ENCODE measurements at places on chromosomes 3 and 15.

GRCh38 chr3:176167272-176167671, 1030.0 kb downstream of the TBL1XR1 start:
- DNase-seq = no peak
- no peak overlapping the region for H3K27ac ChIP-seq
- no peaks in the 10 kb centered on the region for H3K36me3 ChIP-seq
- H3K4me3 ChIP-seq = no peak overlapping the region
- no peaks in the 10 kb centered on the region for H3K4me1 ChIP-seq

- H3K4me1 ChIP-seq = peaks cover 24% of the 10 kb centered on the region
- H3K27ac ChIP-seq = no peak overlapping the region
- peaks cover 13% of the 10 kb centered on the region for H3K36me3 ChIP-seq
- no peak overlapping the region for H3K4me3 ChIP-seq
Observed at GRCh38 chr3:194673761-194674160, 1.8 kb upstream of the LSG1 start.

- peak; percentile 80 for DNase-seq
- H3K27me3 ChIP-seq = no peaks in the 10 kb centered on the region
- no peak overlapping the region for H3K27ac ChIP-seq
- no peak overlapping the region for H3K4me3 ChIP-seq
- H3K36me3 ChIP-seq = no peaks in the 10 kb centered on the region
Observed at GRCh38 chr3:72657666-72658065, 190.6 kb downstream of the SHQ1 start.

DNA sequence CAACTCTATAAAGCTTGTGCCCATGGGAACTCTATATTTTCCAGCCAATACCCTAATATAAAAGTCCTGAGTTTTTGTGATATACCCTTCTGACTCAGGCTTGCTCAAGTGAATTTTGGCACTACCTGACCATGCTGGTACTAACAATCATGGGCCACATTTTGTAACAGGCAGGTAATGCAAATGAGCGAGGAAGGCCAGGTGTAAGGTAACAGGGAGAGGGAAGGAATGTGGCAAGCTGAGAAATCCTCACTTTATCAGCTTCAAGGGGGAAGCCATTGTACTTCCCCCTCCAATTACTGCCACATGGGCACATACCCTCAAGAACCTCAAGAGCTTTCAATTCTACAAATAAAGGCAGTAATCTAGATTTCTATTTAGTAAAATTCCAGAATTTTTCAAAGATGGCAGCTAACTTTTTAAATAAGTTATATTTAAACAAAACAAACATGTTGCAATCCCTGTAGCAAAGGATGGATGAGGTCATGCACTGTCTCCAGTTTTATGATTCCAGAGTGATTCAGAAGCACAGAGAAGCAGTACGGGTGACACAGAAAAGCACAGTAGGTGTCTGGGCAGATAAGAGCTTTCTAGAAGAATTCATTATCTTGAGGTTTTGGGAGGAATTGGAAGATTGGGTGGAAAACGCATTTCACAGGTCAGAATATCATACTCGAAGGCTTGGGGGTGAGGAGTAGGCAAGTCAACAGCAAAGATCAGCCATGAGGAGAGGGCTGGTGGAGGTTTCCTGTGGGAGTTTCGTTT, 87.6 kb downstream of the FOXP1 start:
- H3K4me1 ChIP-seq = no peaks in the 10 kb centered on the region
- no peak for DNase-seq
- H3K4me3 ChIP-seq = no peak overlapping the region
- H3K27me3 ChIP-seq = no peaks in the 10 kb centered on the region

GRCh38 chr3:126361211-126361610, 4.0 kb upstream of the KLF15 start:
- no peaks in the 10 kb centered on the region for H3K36me3 ChIP-seq
- H3K27me3 ChIP-seq = no peaks in the 10 kb centered on the region
- DNase-seq = no peak

DNA sequence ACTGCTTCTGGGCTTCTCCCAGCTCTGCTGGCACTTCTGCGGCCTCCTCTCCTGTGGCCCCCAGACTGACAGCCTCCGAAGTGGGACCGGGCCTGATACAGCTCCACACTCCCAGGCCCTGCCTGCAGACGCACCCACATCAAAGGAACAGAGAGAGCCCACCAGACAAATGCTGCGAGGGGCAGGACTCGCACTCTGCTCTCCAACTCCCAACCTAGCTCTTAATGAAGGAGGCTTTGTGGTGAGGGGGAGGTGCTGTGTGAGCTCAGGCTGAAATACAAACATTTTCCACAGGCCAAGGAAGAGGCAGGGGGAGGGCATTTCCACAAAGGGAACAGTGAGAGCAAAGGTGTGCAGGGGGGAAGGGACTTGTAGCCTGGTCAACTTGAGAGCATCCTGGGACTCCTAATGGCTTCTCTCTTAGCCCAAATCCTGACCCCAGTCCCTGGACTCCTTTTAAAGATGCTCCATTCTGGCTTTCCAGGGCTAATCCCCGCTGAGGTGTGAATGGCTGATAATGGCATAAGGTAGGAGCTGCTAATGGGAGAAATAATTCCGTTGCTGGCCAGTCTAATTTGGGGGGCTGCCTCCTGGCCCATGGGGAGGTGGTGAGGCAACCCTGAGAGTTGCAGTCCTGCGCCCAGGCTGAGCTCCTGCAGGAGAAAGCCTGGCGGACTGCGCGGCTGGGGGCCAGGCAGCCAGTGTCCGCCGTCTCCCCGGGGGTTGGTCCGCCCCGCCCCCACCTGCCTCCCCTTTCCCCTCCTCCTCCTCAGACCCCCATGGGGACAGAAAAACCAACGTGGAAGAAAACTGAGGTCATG, 9.6 kb downstream of the LINGO1 start:
- H3K27me3 ChIP-seq = no peaks in the 10 kb centered on the region
- DNase-seq = no peak
- H3K27ac ChIP-seq = no peak overlapping the region
- no peaks in the 10 kb centered on the region for H3K4me1 ChIP-seq

- DNase-seq = no peak
- H3K4me3 ChIP-seq = no peak overlapping the region
- H3K36me3 ChIP-seq = no peaks in the 10 kb centered on the region
- H3K27me3 ChIP-seq = no peaks in the 10 kb centered on the region
- no peak overlapping the region for H3K27ac ChIP-seq
Observed at GRCh38 chr3:100216713-100217112, 44.1 kb upstream of the TBC1D23 start.

GRCh38 chr3:152399374-152399773, 130.6 kb downstream of the MBNL1 start:
- H3K27me3 ChIP-seq = no peaks in the 10 kb centered on the region
- no peak for DNase-seq
- peaks cover 32% of the 10 kb centered on the region for H3K36me3 ChIP-seq
- no peaks in the 10 kb centered on the region for H3K4me1 ChIP-seq

- H3K4me1 ChIP-seq = no peaks in the 10 kb centered on the region
- no peak for DNase-seq
- no peak overlapping the region for H3K27ac ChIP-seq
Observed at GRCh38 chr15:35705884-35706585, 160.1 kb upstream of the DPH6 start.

DNA sequence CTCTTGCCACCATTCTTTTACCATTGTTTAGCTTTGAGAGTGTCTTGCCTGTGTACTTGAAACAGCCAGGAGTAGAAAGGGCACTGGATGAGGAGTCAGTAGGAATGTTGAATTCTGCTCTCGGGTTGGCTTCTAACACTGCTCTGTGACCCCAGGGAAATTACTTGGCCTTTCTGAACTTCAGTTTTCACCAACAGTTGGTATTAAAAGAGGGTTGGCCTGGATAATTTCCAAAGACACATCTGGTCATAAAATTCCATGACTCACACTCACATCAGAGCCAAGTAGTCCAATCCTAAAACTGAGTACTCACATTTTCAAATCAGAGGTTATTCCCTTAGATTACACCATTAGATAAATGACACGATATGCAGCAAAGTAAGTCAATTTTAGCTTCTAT, 141.6 kb downstream of the ECT2 start:
- no peak overlapping the region for H3K27ac ChIP-seq
- no peak overlapping the region for H3K4me3 ChIP-seq

- DNase-seq = no peak
- no peak overlapping the region for H3K27ac ChIP-seq
- H3K4me1 ChIP-seq = no peaks in the 10 kb centered on the region
- H3K4me3 ChIP-seq = no peak overlapping the region
- no peaks in the 10 kb centered on the region for H3K36me3 ChIP-seq
Observed at GRCh38 chr3:147507638-147508286, 98.6 kb downstream of the ZIC1 start.

DNA sequence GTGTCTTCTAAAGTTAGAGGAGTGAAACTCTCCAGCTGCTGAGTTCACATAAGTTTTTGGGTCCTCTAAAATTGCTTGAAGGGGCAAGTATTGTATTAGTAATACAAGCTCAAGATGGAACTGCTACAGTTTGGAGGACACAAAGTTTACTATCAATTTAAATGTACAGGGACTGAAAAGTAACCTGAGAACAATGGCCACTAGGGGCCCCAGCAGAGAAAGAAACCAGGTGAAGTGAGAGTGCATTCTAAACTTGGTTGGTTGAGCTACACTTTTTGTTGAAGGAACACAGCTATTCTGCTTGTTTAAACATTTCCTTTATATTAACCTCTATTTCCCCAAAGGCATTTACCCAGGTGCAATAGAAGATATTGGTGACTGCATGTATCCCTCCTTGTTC, 755.5 kb downstream of the GBE1 start:
- no peaks in the 10 kb centered on the region for H3K27me3 ChIP-seq
- no peak for DNase-seq
- no peaks in the 10 kb centered on the region for H3K36me3 ChIP-seq
- H3K4me3 ChIP-seq = no peak overlapping the region

DNA sequence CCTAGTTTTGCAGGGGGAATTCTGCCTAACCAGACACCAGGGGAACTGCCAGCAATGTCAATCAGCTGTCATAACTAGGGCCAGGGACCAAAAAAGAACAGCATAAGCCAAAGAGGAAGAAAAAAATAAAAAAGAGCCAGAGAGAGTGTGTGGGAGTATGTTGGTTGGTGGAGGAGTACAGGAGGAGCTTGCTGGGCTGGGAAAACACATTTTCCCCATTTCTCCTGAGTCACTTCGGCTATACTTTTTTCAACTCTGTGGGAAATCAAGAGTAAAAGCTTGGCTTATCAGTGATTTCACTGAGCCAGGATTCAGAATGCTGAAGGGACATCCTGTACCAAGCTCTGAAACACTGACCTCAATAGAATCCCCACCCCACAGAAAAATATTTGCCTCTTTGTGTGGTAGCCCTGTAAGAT, 144.7 kb upstream of the DPH6 start:
- no peaks in the 10 kb centered on the region for H3K4me1 ChIP-seq
- no peak for DNase-seq
- no peaks in the 10 kb centered on the region for H3K27me3 ChIP-seq
- H3K36me3 ChIP-seq = no peaks in the 10 kb centered on the region
- H3K4me3 ChIP-seq = no peak overlapping the region

DNA sequence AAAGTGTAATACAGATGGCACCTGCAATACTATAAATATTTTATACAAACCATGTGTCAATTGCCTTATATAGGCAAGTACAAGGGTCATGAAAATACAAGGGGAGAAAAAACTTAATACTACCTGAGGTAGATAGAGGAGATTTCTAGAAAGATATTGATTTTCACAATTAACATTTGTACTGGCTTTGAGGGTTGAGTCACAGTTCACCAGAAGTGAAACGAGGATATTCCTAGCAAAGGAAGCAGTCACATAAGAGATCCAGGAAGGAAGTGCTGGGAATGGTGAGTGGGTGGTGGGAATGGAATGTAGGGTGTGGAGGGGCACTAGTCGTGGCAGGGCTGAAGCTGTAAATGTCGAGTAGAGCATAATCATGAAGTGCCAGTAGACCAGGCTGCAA, 108.7 kb downstream of the P2RY1 start:
- no peaks in the 10 kb centered on the region for H3K27me3 ChIP-seq
- no peak overlapping the region for H3K27ac ChIP-seq
- H3K36me3 ChIP-seq = no peaks in the 10 kb centered on the region
- H3K4me1 ChIP-seq = no peaks in the 10 kb centered on the region
- no peak overlapping the region for H3K4me3 ChIP-seq

DNA sequence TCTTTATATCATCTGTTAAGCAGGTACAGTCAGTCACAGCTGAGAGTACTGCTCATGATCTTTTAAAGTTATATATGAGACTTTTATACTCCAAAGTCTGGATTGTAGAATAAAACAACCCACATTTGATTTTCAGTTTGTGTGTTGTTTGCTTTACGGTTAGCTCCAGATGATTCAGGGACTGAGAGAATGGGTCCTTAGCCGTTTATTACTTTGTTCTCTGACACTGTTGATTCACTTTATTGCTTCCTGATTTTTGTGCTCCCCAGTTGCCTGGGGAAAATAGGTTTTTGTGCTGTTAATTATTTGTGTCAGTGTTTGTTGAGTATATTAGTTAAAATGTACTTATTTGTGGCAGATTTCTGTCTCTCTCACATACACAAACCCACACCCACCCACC, 8.6 kb upstream of the EBLN2 start:
- peaks cover 39% of the 10 kb centered on the region for H3K36me3 ChIP-seq
- no peak overlapping the region for H3K27ac ChIP-seq
- no peaks in the 10 kb centered on the region for H3K4me1 ChIP-seq
- H3K27me3 ChIP-seq = no peaks in the 10 kb centered on the region
- no peak overlapping the region for H3K4me3 ChIP-seq
- no peak for DNase-seq

GRCh38 chr3:118781839-118782238, 252.8 kb downstream of the IGSF11 start:
- no peaks in the 10 kb centered on the region for H3K4me1 ChIP-seq
- H3K27ac ChIP-seq = no peak overlapping the region
- no peaks in the 10 kb centered on the region for H3K27me3 ChIP-seq
- H3K36me3 ChIP-seq = no peaks in the 10 kb centered on the region
- no peak for DNase-seq

Measured in DND-41 (cell line).